Calu3 (cell line): ENCODE measurements at places on chromosomes 2 and 18. TPM values are rescaled to one million over a fixed set of nuclear protein-coding genes. Genes with fewer than 3 reads are reported as not detected.

- no peak for DNase-seq
Measured at GRCh38 chr2:98658816-98659490, 50.6 kb downstream of the UNC50 start.

DNA sequence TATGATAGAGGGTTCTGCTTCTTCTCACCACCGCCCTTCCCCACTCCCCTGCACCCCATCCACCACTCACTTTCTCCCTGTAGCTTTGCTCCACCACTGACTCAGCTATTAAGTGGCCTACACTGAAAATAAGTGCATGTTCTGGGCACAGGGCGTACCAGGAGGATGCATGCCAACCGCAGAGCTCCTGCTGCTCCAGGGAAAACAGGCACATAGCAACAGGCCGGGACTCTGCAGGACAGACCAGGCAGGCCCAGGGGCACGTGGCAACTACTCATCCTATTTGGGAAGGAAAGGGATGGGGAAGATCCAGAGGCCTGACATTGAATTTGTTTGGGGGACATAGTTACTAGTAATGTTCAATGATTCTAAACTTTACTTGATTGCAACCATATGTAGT lies 28.4 kb downstream of the ARL4C start:
- no peak for DNase-seq

Gene KCNS3
- total RNA-seq, result 3.5 and 5.0 TPM in 2 replicates

DNA sequence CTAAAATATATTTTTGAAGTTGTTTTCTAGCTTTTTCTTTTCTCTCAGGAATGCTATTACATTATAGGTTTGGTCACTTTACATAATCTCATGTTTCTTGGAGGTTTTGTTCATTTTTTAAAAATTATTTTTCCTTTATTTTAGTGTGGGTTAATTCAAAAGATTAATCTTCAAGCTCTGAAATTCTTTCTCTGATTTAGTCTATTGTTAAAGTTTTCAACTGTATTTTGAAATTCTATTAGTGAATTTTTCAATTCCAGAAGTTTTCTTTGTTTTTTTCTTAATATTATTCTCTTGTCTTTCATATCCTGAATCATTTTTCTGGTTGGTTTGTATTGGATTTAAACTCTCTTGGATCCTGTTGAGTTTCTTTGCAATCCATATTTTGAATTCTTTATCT lies 80.4 kb downstream of the MSTN start:
- DNase-seq, result no peak

DNA sequence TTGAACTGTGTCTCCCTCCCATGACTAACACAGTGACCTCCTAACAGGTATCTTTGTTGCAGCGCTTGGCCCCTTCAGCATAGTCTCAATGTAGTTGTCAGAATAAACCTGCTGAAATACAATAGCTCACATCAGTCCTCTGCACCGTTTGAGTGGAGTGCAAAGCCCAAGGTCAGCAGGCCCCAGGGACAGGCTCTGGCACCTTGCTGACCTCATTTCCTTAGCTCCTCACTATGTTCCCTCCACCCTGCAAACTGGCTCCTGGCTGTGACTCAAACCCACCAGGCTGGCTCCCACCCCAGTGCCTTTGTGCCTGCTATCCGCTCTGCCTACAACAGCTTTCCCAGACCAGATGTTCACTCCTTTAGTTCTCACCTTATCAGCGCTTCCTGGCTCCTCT lies 146.7 kb downstream of the LRATD1 start:
- no peak for DNase-seq

DNA sequence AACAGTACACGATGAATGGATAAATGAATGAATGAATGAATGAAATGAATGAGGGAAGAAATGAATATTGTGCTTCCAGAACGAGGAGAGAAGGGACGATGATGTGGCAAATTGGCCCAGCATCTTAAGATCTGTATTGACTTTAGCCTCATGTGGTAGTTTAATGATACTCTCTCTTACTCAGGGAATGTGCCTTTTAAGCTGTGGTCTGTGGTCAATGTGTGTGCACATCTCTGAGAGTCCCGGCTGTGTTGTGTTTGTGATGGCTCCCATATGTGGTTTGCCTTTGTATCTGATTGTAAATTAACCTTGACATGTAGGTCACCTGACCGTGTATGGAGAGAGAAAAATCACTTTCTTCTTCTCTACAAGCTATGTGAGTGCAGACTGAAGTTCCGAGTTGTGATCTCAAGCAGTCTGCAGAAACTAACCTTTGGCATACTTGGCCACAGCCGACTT lies 91.2 kb downstream of the NEDD4L start:
- no peak for DNase-seq
